ENCODE measurements at places on chromosomes 1 and 21. TPM values are rescaled to one million over a fixed set of nuclear protein-coding genes. Genes with fewer than 3 reads are reported as not detected.

AKR7A3 gene
- 2.8 TPM for total RNA-seq

MYOM3 gene
- total RNA-seq, result not detected

PYHIN1 gene
- total RNA-seq, result not detected

DCDC2B gene
- not detected for total RNA-seq

RPS8 gene
- 1,451 TPM for total RNA-seq

CFHR2 gene
- total RNA-seq, result not detected

RAB25 gene
- 138 TPM for total RNA-seq

PBX1 gene
- total RNA-seq, result 101 TPM

LEPROT gene
- total RNA-seq, result 37.6 TPM

FHAD1 gene
- total RNA-seq, result not detected

GNL2 gene
- total RNA-seq, result 53.8 TPM

BRDT gene
- not detected for total RNA-seq

FOXD2 gene
- 4.6 TPM for total RNA-seq

LCA5L gene
- total RNA-seq, result 0.44 TPM

- DNase-seq, result no peak
Observed at GRCh38 chr21:41831866-41832595, 47.1 kb downstream of the PRDM15 start.

- no peak for DNase-seq
Observed at GRCh38 chr21:16310176-16310575, 580.4 kb downstream of the USP25 start.

GRCh38 chr1:168518201-168518689 lies 25.6 kb downstream of the XCL2 start:
- no peak for DNase-seq

GRCh38 chr1:27342778-27343638 lies 1.2 kb downstream of the SYTL1 start:
- no peak for DNase-seq

DNA sequence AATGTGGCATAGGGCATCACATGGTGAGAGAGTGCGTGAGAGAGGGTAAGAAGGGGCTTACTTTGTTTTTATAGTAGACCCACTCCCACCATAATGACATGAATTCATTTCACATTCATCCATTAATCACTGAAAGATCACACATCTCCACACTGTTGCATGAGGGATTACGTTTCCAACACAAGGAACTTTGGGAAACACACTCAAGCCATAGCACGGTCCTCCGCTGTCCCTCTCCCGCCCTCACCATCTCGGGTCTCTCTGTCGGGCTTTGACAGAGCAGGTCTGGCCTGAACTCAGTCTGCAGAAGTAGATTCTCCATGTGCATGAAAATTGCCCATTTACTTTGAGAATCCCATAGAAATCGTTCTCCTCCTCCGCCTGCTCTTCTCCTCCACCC lies 312.2 kb downstream of the MATN1 start:
- DNase-seq, result no peak

DNA sequence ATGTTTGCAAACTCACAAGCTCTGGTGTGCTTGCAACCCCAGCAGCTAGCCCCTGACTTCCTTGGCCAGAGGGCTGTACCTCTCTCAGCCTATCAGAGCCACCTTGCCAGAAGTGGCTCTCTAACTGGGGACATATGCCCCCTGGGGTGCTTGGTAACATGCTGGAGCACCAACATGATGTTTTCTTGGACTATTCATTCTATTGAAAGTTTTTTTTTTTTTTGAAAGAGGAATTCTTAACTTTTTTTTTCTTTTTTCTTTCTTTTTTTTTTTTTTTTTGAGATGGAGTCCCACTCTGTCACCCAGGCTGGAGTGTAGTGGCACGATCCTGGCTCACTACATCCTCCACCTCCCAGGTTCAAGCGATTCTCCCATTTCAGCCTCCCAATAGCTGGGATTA lies 14.7 kb upstream of the CAPN8 start:
- no peak for DNase-seq

- DNase-seq, result no peak
Observed at GRCh38 chr1:48470950-48471690, 884 bp downstream of the SPATA6 start.

GRCh38 chr21:29669416-29669815 lies 270.4 kb downstream of the GRIK1 start:
- DNase-seq, result no peak

GRCh38 chr1:28111157-28111556 lies 22.7 kb upstream of the EYA3 start:
- DNase-seq, result no peak

DNA sequence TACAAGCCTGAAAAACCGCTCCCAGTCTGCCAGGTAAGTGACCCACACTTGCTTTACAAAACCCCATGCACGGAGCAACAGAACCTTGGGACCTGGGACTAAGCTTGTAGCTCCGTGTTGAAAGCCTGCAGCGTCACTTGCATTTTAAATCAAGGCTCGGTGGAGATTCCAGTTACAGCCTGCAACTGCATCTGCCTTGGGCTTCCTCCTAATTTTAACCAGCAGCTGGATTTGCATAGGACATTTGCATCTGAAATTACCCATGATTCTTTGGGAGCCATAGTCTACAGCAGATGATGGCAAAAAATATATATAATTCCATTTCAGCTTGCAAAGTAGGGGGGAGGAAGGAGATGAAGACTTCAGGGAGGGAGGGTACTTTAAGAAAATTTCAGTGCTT lies 62.4 kb upstream of the IGSF21 start:
- DNase-seq, result no peak

DNA sequence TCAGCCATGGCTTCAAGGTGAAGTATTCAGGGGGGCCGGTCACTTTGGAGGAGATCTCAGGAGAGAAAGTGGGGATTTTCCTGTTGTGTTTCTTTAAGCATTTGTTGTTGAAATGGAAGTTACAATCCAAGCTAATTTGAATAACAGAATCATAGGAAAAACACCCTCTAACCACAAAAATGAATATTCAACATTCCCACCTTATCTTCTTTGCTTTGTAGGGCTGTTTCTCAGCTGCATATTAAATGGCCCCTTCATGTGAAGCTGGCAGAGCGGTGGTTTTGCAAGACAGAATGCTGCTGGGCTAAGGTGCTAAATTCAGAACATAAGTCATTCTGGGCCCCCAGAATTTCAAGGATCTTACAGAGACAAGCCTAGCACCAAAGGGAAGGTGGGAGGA lies 279.0 kb downstream of the RRAGC start:
- DNase-seq, result no peak

DNA sequence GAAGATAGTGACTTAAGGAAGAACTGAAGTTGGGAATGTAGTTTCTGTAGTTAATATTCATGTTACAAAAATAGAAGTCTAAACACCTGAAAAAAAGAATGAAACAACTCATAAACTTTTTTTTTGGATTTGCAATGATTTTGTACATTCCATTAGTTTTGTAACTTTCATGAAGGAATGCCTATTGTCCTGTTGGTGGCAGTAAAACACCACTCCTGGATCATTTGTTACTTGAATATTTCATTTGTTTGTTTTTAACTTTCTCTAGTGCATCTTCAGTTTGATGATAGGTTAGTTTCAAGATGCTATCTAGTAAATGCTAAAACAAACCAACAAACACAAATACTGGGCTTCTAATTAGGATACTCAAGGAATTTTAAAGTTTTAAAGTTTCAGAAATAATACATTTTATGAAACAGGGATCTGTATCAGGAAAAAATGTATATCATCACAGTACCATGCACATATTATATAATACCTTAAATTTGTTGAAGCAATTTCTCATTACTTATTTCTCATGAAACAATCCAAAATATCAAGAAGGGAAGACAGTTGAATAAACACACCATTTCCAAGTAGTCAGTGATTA lies 229.7 kb upstream of the CACYBP start:
- peak; percentile 19 for DNase-seq

- DNase-seq, result no peak
Observed at GRCh38 chr1:220137019-220137786, 43.3 kb downstream of the IARS2 start.

- DNase-seq, result no peak
Observed at GRCh38 chr1:117605164-117605773, 579 bp upstream of the TENT5C start.

DNA sequence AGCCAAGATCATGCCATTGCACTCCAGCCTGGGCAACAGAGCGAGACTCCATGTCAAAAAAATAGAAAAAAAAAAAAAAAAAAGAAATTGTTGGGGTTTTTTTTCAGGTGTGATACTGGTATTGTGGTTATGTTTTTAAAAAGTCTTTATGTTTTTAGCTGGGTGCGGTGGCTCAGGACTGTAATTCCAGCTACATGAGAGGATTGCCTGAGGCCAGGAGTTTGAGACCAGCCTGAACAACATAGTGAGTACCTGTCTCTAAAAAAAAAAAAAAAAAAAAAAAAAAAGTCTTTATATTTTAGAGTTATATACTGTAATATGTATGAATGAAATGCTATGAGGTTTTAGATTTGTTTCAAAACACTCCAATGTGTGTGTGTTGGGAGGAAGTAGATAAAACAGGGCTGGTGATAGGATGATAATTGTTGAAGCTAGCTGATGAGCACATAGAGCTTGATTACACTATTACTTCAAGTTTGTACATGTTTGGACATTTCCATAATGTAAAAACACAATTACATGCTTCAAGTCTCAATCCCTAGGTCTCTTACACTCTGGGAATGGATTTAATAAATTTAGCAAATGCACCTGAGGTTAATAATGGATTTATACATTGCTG lies 30.2 kb upstream of the ATP5PO start:
- no peak for DNase-seq

DNA sequence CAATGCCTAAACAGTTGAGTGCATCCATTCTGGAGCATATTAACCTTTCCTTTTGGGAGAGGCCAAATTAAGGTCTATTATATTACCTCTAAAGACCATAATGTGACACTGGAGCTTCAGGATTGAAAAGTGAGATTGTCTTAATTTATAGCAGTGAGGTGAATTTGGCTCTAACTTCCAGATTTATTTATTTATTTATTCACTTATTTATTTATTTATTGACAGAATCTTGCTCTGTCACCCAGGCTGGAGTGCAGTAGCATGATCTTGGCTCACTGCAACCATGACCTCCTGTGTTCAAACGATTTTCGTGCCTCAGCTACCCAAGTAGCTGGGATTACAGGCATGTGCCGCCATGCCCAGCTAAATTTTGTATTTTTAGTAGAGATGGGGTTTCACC lies 19.1 kb downstream of the ZCCHC17 start:
- DNase-seq, result no peak

DNA sequence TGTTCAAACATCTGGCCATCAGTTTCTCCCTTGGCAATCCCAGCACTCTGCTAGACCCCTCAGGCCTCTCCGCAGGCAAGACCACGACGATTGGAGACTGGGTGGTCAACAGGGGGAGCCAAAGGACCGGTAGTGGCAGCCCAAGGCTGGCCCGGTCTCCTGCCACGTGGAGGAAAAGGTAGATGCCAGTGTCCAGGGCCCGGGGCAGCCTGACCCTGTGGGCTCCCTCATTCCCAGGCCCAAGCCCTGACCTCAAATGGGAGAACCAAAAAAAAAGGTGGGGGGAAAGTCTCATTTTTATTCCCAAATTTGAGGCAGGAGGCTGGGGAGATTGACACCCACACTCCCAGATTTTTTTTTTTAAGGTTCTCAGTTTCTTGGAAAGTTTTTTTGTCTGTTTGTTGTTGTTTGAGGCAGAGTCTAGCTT lies 24.8 kb downstream of the S100A6 start:
- peak; percentile 90 for DNase-seq

DNA sequence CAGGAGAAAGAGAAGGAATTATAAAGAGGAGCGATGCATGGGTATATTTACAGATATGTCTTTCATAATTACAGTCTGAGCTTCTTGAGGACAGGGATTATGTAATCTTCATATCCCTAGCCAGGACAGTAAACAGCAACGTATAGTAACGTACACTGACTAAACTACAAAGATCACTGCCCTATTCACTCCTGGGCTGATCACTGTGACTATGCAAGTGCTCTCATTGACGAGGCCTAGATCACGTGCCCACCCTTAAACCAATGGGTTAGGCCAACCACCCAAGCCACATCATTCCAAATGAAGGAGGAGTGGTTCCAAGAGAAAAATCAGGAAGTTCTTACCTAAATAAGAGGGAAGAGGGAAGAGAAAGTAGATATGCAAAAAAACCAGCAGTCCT lies 18.5 kb downstream of the PIK3R3 start:
- no peak for DNase-seq

GRCh38 chr1:178367151-178367550 lies 129.6 kb downstream of the CLEC20A start:
- DNase-seq, result no peak

DNA sequence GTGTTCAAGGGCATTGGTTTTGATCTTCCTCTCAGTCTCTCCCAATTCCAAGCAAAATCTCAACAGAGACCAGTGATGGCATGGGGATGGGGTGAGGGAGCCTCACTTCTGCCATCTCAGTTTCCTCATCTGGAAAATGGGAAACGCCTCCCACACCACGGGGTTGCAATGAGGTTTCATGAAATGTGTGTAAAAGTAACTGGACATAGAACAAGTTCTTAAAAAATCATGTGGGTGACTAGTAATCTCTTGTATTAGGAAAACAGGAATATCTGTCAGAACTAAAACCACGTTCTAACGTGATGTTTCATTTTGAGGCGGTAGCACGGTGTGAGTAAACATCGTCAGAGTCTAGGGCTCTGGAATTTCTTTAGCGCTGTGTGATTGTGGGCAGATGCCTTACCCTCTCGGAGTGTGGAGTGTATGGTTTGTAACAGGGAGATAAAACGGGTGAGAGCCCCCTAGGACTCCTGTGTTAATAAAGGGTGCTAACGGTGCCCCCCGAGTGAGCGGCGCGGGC lies 55.5 kb upstream of the DNAJC6 start:
- DNase-seq, result no peak

DNA sequence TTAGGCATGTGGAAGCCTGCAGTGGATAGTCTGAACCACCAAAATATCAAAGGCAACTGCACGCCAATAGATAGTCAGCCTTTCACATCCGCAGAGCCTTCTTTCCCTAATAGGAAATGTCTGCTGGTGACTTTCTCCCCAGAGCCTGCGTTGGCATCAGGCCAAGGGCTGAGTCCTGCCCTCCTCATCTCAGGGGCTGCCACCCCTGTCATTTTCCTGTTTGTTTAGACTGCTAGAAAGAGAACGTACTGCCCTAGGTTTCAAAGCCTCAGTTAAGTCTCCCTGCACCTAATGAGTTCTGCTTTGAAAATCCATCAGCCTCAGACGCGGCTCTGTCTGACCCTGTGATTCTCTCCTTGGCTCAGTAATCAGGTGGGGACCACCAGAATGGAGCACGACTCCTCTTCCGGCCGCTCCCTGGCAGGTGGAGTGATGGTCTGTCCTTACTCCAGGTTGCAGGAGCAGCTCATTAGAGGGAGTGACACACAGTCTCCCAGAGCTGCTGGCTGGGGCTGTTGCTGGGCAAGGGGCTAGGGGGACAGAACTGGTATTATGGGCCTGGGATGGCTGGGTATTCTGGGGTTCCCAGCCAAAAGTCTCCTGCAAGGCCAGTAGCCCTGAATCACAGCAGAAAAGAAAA lies 27.3 kb downstream of the STUM start:
- DNase-seq, result no peak

All from Caco-2 (cell line).